Cerebellar nuclear complex (tissue), 1 donor: ENCODE measurements at places on chromosomes 11 and 22.
A peak's percentile ranks its signal among the peaks of the same experiment; 100 is the strongest.

DNA sequence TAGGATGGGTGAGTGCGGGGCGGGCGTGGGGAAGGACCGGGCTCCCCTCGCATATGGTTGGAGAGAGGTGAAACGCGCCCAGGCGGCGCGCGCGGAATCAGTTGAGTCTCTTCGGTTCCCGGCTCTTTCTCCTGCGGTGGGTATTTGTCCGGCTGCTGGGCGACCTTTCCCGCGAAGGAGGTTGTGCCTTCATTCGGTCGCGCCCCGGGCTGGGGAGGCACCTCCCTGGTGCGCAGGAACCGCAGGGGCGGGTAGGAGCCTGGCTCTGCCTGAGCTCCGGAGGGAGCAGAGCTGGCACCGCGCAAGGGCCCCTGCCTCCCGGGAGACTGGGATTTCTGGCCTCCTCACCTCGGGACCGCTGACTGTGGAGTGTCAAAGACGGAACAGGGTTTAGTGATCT, 27.5 kb downstream of the SAA4 start:
- DNase-seq, result no peak

DNA sequence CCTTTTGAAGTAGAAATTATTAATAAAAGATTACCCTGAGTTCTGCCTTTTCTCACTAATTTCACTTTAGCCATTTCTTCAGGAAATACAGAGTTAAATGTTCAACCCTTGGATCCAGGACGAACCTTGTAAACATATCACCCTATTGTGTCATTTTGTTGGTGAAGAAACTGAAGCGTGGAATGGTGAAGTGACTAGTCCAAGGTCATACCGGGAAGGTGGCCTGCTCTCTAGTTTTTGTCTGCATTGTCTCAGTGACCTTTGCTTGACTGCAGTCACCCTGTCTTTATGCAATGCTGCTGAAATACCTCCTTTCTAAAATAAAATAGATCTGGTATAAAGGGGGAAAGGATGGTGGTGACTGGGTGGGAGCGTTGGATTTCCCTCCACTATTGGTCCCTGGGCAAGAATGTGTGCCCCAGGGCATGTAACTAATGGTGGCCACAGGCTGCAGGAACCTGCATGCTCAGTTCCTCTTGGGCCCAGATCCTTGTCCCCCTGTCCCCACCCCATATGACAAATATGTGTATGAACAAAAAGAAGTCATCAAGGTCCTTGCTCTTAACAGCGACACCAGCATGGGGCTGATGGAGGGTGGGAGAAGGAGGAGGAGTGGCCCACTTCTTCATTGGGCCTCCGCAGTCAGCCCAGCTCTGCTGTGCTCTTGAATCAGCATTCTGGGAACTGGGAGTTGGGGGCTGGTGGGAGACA, 977 bp upstream of the SORL1-AS1 start:
- no peak for DNase-seq

- DNase-seq, result no peak
Measured at GRCh38 chr11:123107945-123108495, 46.1 kb upstream of the HSPA8 start.

DNA sequence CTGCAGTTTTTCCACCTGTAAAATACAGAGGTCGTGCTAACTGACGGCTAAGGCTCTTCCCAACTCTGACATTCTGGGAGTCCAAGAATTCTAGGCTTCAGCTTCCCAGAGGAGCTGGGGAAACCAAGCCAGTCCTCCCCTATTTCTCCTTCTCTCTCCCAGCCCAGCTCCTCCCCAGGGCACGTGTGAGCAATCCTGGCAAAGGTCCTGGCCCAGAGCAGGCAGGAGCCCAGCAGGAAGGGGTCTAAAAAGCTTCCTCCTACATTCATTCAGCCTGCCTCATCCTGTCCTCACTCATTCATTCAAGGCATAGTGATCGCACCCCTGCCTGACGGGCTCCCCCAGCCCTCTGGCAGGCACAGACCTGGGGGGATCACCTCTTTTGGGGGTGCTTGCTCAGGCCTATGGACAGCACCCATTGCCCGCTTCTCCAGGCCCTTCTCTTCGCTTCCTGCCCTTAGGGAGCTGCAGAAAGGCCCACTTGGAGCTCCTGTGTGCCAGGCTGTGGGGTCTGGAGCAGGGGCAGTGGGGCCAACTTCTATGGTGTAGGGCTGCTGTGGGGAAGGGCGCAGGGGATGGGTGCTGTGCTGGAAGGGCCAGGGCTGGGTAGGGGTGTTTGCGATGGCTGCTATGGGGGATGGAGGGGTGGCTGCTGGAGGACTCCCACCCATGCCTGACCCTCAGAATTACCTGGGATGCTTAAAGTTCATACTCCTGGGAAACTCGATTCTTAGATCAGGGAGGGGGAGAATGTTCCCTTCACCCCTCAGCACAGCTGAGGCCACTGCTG, 9.8 kb downstream of the KCNC1 start:
- DNase-seq, result no peak

- DNase-seq, result no peak
Measured at GRCh38 chr11:33320016-33320813, 63.0 kb downstream of the HIPK3 start.

GRCh38 chr11:84909740-84910139, 717.4 kb downstream of the DLG2 start:
- no peak for DNase-seq

DNA sequence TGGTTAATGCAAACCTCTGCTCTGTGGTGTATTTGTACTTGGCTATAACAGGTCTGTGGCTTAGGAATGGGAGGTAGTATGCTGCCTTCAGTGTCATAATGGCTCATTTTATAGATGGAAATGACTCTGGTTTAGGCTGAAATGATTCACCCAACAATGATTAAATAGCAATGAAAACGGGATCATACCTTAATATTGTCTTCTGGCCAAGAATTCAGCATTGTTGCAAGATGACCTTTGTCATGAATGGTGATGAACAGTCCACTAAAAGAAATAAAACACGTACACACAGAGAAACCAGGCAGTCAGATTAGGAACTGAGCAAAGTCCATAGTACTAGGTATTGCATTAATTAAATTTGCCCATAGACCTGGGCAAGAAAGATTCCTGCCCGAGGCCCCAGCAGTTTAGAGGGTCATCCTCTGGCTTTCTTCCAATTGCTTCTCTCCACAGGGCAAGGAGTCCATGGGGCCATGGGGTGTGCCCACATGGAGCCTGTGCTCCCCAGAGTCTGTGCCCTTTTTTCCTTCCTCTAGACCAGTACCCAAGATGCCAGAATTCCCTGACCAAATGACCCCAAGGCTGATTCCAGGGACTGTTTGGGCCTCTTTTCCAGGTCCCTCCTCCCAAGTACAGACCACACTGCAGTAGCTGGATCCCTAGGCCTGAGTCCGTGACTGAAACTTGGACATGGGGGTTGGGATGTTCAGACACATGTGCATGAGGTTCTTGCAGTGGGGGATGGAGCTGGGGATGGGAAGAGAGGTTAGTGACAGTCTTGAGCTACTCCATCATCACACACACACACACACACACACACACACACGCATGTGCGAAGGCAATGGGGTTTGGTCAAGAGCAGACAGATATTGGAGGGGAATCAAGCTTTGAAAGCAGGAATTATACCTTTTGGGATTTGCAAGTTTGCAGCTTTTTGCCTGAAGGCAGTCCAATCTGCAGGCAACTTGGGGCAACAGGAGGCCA, 134.2 kb downstream of the CCDC81 start:
- DNase-seq, result no peak

DNA sequence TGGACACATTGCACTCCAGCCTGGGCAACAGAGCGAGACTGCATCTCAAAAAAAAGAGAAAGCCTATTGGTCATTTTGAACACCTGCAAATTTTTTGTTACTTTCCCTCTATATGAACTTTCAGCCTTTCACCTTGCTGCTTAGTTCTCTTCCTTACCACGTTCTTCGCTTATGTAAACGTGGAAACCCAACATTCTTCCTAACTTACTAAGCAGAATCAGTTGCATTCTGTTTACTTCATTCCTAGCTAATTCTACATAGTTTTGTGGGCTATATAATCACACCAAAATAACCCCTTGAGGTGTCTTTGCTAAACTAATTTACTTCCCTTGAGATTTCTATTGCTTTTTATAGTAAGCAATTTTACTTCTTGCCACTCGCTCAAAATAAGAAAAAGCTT, 23.2 kb downstream of the MS4A4A start:
- no peak for DNase-seq

DNA sequence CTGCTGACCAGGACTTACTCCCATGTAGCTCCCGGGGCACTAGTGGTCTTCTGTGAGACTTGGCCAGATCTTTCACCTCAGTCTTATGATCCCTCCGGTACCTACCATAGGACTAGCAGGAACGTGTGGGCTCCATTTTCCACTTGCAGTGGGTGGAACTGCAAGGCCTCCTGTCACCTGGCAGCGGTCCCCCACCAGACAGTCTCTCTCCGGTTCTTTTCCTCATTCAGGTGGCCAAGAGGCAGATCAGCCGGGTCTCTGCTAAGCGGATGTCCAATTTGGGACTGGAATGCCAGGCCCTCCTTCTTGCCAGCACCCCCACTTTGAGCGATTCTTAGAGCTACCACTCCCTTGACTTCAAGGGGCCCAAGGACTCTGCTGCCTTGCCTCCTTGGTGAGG, 158.9 kb downstream of the NAV2 start:
- DNase-seq, result peak; percentile 60
